ENCODE measurements at places on chromosomes 12 and 14.

DNA sequence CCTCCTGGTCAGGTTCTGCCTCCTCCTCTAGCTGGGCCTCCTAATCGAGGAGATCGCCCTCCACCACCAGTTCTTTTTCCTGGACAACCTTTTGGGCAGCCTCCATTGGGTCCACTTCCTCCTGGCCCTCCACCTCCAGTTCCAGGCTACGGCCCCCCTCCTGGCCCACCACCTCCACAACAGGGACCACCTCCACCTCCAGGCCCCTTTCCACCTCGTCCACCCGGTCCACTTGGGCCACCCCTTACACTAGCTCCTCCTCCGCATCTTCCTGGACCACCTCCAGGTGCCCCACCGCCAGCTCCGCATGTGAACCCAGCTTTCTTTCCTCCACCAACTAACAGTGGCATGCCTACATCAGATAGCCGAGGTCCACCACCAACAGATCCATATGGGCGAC, 19.3 kb downstream of the CPSF6 start:
- no peak for DNase-seq

GRCh38 chr12:24302708-24303107, 353.2 kb upstream of the SOX5 start:
- DNase-seq, result no peak

- DNase-seq, result no peak
Observed at GRCh38 chr12:25825446-25825845, 133.0 kb upstream of the RASSF8 start.

DNA sequence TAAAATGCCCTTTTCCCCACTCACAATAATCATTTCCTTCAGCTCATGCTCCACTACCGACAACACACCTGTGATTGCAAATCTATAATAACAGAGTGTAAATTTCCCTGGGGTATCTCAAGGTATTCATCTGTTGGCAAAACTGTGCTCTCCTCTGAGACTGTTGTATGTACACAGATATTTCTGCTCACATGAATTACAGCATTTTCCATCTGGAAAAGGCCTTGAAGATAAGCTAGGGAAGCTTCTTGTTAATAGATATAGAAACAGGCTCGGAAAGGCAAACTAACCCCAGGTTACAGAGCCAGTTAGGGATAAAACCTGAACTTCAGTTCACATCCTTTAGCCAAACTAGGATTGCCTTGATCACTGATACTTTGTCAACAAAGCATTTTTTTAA, 210.4 kb upstream of the KRR1 start:
- DNase-seq, result no peak

DNA sequence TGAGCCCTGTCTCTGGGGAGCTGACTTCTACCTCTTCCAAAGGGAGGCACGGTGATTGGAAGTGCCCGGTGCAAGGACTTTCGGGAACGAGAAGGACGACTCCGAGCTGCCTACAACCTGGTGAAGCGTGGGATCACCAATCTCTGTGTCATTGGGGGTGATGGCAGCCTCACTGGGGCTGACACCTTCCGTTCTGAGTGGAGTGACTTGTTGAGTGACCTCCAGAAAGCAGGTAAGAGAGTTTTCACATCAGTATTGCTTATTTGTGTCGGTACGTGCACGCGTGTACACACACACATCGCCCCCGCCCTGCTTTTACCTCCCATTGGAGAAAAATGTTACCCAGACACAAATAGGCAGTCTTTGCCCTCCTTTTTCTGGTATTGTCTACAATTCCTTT, 13.7 kb downstream of the PFKM start:
- DNase-seq, result no peak

- no peak for DNase-seq
Observed at GRCh38 chr12:89663577-89664357, 44.9 kb downstream of the ATP2B1 start.

- DNase-seq, result no peak
Observed at GRCh38 chr14:51650716-51651387, 858 bp upstream of the FRMD6 start.

DNA sequence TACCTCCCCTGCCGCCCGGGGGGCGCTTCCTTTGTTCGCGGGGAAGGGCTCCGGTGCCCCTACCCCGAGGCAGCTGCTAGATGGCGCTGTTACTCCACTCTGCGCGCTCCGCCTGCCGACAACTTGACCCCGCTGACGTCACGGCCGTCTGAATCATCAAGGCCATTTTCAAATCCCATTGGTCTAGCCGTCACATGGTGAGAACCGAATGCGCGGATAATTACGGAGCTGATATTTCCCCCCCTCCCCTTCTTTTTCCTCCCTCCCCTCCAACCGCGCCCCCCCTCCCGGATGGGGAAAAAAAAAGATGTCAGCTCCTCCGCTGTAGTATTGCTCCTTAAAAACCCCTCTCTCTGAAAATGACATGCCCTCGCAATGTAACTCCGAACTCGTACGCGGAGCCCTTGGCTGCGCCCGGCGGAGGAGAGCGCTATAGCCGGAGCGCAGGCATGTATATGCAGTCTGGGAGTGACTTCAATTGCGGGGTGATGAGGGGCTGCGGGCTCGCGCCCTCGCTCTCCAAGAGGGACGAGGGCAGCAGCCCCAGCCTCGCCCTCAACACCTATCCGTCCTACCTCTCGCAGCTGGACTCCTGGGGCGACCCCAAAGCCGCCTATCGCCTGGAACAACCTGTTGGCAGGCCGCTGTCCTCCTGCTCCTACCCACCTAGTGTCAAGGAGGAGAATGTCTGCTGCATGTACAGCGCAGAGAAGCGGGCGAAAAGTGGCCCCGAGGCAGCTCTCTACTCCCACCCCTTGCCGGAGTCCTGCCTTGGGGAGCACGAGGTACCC, at the start of gene HOXC10:
Gene HOXC10, plus strand, starts transcription at position 246 of the 791 bp plus-strand sequence. Its CDS starts 114 bp downstream, at position 360.
- DNase-seq, result no peak

DNA sequence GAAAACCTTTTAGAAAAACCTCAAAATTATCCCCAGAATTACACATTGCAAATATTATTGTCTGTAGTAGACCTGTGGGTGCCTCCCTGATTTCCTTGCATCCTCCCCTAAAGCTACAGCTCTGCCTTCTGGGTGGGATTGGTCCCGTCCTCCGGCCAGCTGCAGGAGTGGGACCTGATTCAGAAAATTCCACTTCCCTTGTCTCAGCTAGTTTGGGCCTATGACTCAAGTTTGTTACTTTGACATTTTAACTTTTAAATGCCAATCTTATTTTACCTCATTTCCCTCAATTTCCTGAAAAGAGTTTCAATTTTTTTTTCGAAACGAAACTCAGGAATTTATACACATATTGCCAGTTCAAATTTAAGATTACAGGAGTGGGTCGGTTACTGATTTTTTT, 13.2 kb upstream of the SLC41A2 start:
- DNase-seq, result no peak

- DNase-seq, result no peak
Observed at GRCh38 chr12:1655225-1655788, 26.3 kb downstream of the WNT5B start.

DNA sequence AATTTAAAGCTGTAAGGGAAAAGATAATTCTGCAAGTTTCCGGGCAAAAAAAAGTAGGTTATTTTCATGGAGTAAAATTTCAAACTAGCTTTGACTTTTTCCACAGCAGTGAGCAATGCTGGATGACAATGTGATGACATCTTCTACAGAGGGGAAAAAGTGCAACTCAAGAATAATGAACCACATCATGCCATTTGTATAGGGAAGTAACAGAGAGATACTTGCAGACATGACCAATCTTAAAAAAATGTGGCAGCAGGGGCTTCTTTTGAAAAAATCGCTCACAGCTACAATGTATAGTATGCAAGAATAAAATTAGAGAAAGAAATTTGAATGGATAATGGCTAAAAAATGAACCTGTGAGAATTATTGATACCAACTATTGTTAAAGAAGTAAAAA, 115.5 kb downstream of the DHRS2 start:
- DNase-seq, result no peak

GRCh38 chr12:92029902-92030586, 115.6 kb downstream of the BTG1 start:
- no peak for DNase-seq

- DNase-seq, result no peak
Observed at GRCh38 chr14:96204151-96205058, at the start of gene BDKRB2. TSS of gene BDKRB2 (plus strand) at chr14:96204839. CDS start at chr14:96237108, 32,269 bp downstream.

DNA sequence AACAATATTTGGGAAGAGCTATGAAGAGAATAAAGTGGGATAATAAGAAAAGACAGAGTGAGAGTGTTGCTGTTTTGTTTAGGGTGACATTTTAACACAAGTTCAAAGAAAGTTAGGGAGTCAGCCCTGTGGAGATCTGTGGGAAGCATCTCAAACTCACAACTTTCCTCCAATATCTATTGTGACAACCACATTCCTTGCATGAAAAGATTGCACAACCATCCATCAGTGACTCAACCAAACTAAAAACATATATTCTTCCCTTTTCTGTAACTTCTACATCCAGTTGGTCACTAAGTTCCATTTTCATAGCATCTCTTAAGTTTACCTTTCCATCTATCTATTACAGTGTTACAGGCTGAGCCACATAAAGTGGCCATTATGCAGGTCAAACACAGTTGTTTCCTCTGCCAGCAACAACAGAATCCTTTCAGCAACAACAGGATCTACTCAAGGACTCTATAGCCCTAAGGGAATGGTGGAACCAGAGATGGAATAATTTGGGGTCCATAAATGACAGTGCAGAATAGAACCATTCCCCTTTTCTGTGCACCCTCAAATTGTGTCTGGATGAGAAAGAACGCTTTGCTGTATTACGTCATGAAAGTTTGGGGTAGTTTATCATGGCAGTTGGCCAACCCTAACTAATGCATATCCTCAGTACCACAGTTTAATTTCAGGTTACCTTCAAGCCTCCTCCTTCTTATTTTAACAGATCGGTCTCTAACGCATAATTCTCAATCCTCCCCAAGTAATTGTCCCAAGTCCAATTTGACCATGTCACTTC, 118.8 kb downstream of the ST8SIA1 start:
- no peak for DNase-seq

GRCh38 chr14:66507181-66507721, 696 bp upstream of the GPHN start:
- no peak for DNase-seq

DNA sequence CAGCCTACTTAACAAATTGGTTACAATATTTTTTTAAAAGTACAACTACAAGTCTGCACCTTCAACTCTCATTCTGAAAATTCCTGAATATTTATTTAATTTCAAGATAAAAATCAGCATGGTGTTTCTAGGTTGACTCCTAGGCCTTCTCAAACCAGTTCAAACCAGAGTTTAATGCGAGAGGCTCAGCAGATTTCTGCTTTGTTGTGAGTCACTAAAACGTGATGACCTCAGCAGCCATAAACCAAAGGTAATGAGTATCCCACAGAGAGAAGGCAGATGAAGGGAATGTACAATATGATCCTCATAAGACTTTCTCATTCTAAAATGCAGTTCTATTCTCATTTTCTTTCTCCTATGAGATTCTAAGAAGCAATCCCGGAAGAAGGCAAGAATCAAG, 1.5 kb downstream of the PRDM4 start:
- no peak for DNase-seq

- DNase-seq, result no peak
Observed at GRCh38 chr14:31360919-31361662, 59.3 kb downstream of the HEATR5A start.

DNA sequence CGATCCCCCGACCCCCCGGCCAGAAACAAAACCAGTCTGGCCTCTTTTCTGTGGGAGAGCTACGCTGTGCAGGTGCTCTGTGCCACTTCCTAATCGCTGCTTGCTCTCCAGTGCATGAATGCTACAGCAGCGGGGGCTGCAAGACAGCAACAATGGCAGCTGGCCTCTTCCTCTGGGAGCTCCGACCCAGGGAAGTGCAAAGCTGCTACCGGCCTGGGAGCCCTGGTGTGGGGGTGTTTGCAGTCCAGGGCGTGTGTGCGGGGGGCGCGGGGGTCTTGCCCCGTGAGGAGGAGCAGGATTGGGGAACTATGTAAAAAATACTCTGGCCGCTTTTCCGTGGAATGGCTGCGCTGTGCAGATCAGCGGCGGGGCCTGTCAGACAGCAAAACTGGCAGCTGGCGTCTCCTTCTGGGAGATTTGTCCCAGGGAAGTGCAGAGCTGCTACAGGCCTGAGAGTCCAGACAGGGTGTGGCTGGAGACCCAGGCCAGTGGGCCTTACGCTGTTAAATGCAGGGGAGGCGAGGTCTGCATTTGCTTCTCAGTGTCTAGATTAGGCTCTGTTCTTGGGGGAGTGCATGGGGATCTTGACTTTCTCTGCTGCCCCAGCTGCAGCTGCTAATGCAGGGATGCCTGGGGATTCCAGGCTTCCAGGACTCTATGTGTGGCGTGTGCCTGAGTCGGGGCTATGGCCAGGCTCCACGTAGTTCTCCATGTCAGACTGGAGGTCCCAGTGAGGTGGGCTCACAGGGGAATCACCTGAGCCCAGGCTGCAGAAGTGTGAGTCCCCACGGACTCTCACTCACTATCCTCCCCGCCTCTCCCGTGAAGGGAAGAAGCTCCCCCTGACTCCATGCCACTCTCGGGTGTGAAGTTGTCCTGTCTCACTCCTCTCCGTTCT, 344.5 kb downstream of the AEBP2 start:
- no peak for DNase-seq

DNA sequence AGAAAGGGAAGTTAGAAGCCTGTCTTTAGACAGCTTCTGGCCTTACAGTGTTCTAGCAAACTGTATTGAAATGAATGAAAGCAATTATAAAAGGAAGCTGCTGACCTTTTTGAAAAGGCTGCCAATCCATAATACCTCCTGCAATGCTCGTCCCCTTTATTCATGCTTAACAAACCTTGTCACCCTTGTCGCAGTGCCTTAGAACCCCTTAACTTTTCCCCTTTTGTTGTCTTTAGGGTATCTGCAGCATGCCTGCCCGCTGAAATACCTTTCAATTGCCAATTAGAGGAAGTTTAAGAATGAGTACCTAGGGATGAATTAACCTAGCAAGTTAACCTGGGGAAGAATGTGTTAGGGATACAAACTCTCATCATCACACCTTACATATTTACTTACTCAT, 731.2 kb downstream of the RERGL start:
- DNase-seq, result no peak

GRCh38 chr14:56808383-56809269, 1.7 kb downstream of the OTX2 start:
- no peak for DNase-seq

DNA sequence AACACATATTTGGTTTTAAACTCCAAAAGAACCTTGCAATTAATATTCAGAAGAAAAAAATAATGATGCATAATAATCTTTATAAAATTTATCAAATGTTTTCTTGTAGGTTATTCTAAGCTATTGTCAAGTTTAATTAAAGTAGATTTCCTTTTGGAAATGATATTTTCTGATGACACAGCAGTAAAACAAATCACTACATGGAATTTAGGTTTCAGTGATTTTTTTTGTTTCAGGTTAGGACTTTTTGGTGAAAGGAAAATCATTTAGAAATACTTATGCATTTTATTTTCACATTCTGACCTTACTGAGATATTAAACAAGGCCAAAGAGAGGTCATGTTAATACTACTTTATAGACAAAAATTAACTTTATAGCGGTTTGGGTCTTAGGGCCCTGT, 1067.2 kb downstream of the TMTC2 start:
- no peak for DNase-seq

- no peak for DNase-seq
Observed at GRCh38 chr12:24177889-24178288, 228.4 kb upstream of the SOX5 start.

- DNase-seq, result no peak
Observed at GRCh38 chr14:104133496-104133895, 4.9 kb upstream of the KIF26A start.

Data from vagina (tissue), 2 donors.